NB4 (cell line): ENCODE measurements at places on chromosomes 11 and 22.

DNA sequence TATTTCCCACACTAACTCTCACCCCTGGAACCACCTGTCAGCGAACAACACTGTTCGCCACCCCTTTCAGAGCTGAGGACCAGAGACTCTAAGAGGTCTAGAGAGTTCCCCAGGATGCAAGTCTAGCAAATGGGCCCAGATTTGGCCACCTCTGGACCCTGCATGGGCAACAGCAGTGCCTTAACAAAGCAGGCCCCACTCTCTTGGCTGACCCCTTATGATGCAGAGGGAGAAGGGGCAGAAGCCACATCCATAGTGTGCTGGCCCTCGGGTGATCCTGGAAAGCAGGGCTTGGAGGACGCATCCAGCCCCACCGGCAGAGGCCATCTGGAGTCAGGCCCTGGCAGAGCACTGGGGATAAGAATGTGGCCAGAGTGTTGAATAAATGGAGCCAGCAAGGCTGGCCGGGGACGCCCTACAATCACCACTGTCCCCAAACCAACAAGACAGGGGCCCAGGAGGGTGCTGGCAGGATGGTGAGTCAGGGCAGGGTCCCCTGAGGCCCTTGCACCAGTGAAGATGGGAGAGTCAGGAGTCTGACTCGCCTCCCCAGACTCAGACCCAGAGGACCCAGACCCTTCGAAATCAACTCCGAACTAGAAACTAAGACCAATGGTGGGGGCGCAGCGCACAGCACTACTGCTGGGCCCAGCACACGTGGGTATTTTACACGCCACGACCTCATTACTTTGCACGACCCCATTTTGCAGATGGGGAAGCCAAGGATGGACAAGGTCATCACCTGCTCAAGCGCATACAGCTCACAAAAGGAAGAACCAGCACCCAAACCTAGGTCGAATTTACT, 6.5 kb downstream of the CSNK1E start:
- peak; percentile 83 for DNase-seq

GRCh38 chr11:134978388-134979088, 566.5 kb upstream of the B3GAT1 start:
- DNase-seq: peak; percentile 14

DNA sequence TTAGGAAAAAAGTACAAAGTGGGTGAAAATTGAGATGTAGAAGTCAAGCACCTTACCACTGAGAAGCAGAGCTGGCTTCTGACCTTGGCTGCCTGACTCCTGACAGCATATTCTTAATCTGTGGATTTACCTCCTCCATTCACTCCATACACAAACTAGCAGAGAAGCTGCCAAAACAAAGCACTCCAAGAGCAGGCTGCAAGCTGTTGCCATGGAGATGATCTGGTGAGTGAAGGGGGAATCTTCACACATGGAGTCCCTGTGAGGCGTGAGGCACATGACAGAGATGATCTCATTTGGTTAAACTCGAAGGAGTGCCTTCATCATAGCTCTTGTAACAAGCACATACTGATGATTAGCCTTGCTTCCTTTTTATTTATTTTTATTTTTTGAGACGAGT, 16.1 kb downstream of the COMMD9 start:
- no peak for DNase-seq

GRCh38 chr11:22337596-22338485, at the start of gene SLC17A6:
TSS of gene SLC17A6 (plus strand) at chr11:22338381. CDS start at chr11:22338534, 153 bp downstream.
- DNase-seq: peak; percentile 45

- DNase-seq: no peak
Measured at GRCh38 chr11:20125927-20126326, 34.3 kb downstream of the DBX1 start.
